Esophagus muscularis mucosa (tissue), 4 donors: ENCODE measurements at places on chromosomes 2 and 18. TPM values are rescaled to one million over a fixed set of nuclear protein-coding genes. Genes with fewer than 3 reads are reported as not detected.

Gene LYG1
- 0.57 TPM for total RNA-seq

Gene CYTIP
- total RNA-seq = 2.6 TPM

Gene C18orf63
- not detected for total RNA-seq

Gene PROKR1
- total RNA-seq = not detected

Gene TTR
- 1.2 TPM for total RNA-seq

GRCh38 chr2:198441901-198442300 is 637.5 kb downstream of the PLCL1 start:
- no peak for DNase-seq

GRCh38 chr2:179749210-179749609 is 112.2 kb downstream of the ZNF385B start:
- no peak for DNase-seq

GRCh38 chr2:64727013-64727767 is 73.5 kb upstream of the SERTAD2 start:
- DNase-seq = no peak

- no peak for DNase-seq
Observed at GRCh38 chr2:19801367-19802080, 100.3 kb downstream of the TTC32 start.

DNA sequence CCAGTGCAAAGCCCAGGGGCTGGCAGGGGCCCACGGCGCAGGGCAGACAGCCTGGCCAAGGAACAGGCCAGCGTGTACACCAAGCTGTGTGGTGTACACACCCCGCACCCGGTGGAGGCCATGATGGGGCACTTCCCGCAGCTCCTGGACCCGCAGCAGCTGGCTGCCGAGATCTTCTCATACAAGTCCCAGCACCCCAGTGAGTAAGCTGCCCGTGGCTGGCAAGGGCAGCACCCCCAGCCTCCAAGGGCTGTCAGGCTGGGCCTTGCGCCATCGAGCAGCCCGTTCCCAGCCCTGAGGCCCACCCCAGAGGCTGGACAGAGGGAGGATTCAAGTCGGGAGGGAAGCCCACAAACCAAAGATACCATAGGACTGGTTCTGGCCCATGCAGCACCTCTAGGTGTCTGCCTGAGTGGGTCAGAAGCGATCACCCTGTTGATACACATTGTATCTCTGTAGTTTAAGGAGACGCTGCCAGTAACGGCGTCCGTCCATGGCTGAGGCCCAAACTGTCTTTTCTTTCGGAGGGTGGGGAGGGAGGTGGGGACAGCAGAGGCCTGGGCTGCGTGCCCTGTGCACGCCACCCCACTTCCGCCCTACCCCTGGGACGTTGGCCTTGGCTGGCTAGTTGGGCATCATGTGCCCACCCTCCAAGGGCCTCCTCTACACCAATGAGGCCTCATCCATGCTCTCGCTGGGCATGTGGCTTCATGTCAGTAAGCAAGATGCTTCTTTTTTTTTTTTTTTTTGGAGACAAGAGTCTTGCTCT is 16.8 kb upstream of the MTERF4 start:
- DNase-seq = no peak

- no peak for DNase-seq
Observed at GRCh38 chr2:143440411-143441012, 311.3 kb downstream of the ARHGAP15 start.
